Gastroesophageal sphincter (tissue), 4 donors: ENCODE measurements at places on chromosomes 12 and 14.

GRCh38 chr14:83975435-83975834 is 1554.5 kb upstream of the FLRT2 start:
- H3K4me3 ChIP-seq, result no peak overlapping the region
- no peak for ATAC-seq
- peak overlapping the region; percentile 2 for H3K27ac ChIP-seq
- H3K4me1 ChIP-seq, result peaks cover 30% of the 10 kb centered on the region

DNA sequence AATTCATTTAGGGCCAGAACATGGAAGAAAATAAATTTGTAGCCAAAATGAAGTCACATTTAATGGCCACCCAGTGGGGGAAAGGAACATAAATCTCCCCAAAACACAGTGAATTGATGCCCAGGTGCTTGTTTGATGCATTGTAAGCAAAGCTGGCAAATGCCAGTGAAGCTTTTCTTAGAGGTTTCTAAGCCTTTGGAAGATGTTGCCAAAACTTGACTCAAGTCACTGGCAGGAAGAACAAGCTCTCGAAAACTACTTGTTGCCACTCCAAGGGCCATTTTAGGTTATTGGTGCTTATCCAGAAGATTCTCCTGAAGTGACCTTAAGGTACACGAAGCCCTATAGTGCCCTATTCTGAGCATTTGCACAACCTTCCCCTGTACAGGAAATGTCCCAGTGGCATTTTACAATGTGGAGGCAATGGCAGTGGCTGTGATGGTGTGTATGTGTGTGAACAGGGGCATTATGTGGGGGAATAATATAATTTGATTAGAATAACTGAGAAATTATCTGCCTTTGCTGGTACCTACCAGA is 89.5 kb upstream of the NOVA1 start:
- H3K4me3 ChIP-seq, result no peak overlapping the region
- no peaks in the 10 kb centered on the region for H3K36me3 ChIP-seq
- H3K27me3 ChIP-seq, result no peaks in the 10 kb centered on the region
- no peak overlapping the region for H3K27ac ChIP-seq

- no peak overlapping the region for H3K27ac ChIP-seq
- H3K36me3 ChIP-seq, result no peaks in the 10 kb centered on the region
- no peaks in the 10 kb centered on the region for H3K27me3 ChIP-seq
- no peaks in the 10 kb centered on the region for H3K4me1 ChIP-seq
- no peak overlapping the region for H3K4me3 ChIP-seq
- ATAC-seq, result no peak
Observed at GRCh38 chr14:52244328-52244727, 23.2 kb upstream of the PTGDR start.

GRCh38 chr12:132886529-132887477 is 602 bp downstream of the CHFR start:
- peak overlapping the region; percentile 80 for H3K4me3 ChIP-seq
- peak overlapping the region; percentile 95 for H3K27ac ChIP-seq
- H3K4me1 ChIP-seq, result peaks cover 35% of the 10 kb centered on the region

GRCh38 chr14:51484485-51484884 is 167.2 kb upstream of the FRMD6 start:
- peaks cover 3% of the 10 kb centered on the region for H3K4me1 ChIP-seq
- no peaks in the 10 kb centered on the region for H3K27me3 ChIP-seq
- H3K36me3 ChIP-seq, result no peaks in the 10 kb centered on the region
- no peak overlapping the region for H3K27ac ChIP-seq

DNA sequence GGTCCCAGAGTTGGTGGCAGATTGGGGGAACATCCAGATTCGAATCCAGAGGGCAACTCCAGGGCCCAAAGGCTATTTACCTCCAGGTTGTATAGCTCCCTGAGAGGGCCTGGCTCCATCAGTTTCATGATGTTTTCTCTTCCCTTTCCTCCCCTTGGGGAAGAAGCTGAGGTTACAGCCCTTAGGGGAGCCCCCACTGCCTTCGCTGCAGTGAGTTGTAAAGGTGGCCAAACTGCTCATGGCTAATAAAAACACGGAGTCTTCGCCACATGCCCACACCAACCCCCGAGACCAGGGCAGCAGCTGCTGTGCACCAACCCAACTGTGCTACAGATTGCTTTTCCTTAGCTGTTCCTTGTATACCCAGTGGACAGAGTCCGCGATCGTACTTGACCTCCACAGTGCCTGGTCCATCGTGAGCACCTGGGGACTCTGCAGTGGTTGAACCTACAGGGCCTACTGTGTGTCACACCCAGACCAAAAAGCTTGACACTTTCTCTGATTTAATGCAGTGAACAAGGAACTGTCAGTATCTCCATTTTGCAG is 20.9 kb downstream of the GALNT16 start:
- ATAC-seq, result no peak
- H3K36me3 ChIP-seq, result no peaks in the 10 kb centered on the region
- H3K27me3 ChIP-seq, result no peaks in the 10 kb centered on the region
- no peaks in the 10 kb centered on the region for H3K4me1 ChIP-seq
- H3K4me3 ChIP-seq, result no peak overlapping the region

- no peak overlapping the region for H3K27ac ChIP-seq
- H3K27me3 ChIP-seq, result peaks cover 3% of the 10 kb centered on the region
- ATAC-seq, result no peak
- H3K4me3 ChIP-seq, result no peak overlapping the region
- no peaks in the 10 kb centered on the region for H3K4me1 ChIP-seq
Observed at GRCh38 chr14:86391085-86391484, 861.1 kb downstream of the FLRT2 start.

GRCh38 chr14:63642229-63642611 is 549 bp upstream of the WDR89 start:
- no peaks in the 10 kb centered on the region for H3K27me3 ChIP-seq
- no peaks in the 10 kb centered on the region for H3K4me1 ChIP-seq
- H3K36me3 ChIP-seq, result no peaks in the 10 kb centered on the region
- peak overlapping the region; percentile 53 for H3K4me3 ChIP-seq

DNA sequence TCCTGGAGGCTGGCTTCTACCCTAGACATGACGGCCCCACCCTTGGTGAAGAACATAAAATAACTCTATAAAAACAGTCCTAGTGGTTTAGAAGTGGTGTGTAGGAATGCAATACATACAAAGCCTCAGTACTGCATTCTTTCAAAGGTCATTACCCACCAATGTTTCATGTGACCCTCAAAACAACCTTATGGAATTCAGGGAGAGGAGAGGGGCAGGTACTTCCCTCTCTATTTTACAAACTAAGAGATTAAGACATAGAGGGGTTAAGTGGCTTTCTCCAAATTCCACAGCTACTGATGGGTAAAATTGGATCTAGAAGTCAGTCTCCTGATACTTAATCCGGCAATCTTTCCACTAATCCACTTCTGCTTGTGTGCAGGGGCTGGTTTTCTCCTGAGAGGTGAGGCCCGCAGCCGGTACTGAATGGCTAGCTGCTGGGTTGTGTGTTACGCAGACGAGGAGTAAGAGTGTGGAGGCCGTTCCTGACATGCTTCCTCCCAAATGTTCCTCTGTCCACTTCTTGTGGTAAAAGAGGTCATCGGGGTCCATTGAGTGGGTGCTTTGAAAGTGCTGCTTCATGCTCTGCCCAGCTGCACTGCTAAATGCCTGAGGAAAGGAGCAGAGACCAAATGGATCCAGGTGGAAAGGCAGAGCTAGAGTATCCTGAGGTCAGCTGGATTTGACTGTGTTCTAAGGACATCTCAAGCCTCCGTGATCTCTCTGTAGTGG is 16.2 kb downstream of the SLC7A8 start:
- no peaks in the 10 kb centered on the region for H3K27me3 ChIP-seq
- H3K4me3 ChIP-seq, result no peak overlapping the region
- no peak for ATAC-seq
- H3K4me1 ChIP-seq, result no peaks in the 10 kb centered on the region

DNA sequence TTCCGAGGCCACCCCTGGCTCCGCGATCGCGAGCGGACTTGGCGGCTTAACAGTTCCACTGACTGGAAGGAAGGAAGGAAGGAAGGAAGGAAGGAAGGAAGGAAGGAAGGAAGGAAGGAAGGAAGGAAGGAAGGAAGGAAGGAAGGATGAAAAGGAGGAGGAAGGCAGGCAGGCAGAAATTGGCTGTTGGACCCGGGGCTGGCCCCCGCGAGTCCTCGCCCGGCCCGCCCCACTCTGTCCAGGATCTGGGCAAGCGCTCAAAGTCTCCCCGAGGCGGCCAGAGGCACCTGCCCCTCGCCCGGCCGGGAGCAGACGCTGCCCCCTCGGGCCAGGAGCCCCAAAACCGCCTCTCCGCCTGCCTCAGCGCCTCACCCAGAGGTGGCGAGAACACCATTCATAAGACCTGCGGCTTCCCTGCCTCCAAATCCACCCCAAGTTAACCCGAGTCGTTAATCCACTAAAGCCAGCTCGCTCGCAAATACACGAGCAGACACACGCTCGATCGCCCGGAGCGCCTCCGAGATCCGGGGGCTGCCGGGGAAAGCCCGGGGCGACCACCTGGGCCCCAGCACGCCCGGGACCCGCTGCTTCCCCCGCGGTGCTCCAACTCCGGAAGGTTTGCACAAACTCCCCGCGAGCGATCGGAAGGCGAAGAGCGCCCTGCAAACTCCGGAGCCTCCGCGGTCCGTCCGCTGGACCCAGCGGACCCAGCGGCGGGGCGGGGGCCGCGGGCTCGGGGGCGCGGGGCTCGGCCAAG is 844 bp downstream of the DPF3 start:
- H3K27ac ChIP-seq, result peak overlapping the region; percentile 79
- peaks cover 44% of the 10 kb centered on the region for H3K27me3 ChIP-seq

GRCh38 chr14:90675399-90675798 is 140.8 kb downstream of the TTC7B start:
- no peaks in the 10 kb centered on the region for H3K36me3 ChIP-seq
- H3K27me3 ChIP-seq, result no peaks in the 10 kb centered on the region
- peaks cover 11% of the 10 kb centered on the region for H3K4me1 ChIP-seq
- ATAC-seq, result peak; percentile 58

DNA sequence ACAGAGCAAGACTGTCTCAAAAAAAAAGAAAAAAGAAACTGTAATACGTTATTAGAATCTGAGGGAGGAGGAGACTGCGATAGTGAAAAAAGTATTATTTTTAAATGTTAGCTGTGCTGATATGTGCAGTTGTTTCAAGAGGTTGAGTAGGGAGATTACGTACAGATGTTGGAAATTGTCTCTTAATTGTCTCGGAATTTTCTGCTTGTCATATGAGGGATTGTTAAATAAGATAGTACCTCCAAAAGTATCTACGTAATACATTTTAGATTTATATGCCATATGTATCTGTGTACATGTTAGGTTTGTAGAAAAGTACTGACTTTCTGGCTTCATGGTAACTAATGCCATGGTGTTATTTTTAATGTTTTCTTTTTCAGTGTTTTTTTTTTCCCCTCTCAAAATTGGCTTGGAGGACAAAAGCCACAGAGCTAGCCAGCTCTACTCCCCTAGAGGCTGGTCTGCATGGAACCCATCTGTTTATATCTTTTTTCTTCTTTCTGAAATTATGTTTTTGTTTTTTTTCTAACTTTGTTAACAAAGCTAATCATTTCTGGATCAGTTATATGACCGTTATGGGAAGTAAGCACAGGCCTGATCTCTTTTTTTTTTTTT is 3.4 kb downstream of the RIMKLB start:
- H3K27me3 ChIP-seq, result no peaks in the 10 kb centered on the region
- H3K4me3 ChIP-seq, result no peak overlapping the region
- ATAC-seq, result no peak
- no peaks in the 10 kb centered on the region for H3K36me3 ChIP-seq

- H3K4me1 ChIP-seq, result peaks cover 27% of the 10 kb centered on the region
- no peak for ATAC-seq
- H3K27ac ChIP-seq, result no peak overlapping the region
- H3K4me3 ChIP-seq, result no peak overlapping the region
- peaks cover 99% of the 10 kb centered on the region for H3K36me3 ChIP-seq
Observed at GRCh38 chr12:103810111-103810510, 30.9 kb downstream of the NT5DC3 start.

GRCh38 chr12:125038976-125039625 is 26.1 kb upstream of the AACS start:
- no peaks in the 10 kb centered on the region for H3K4me1 ChIP-seq
- no peaks in the 10 kb centered on the region for H3K27me3 ChIP-seq
- no peak overlapping the region for H3K27ac ChIP-seq
- no peak overlapping the region for H3K4me3 ChIP-seq

- no peak for ATAC-seq
- peaks cover 28% of the 10 kb centered on the region for H3K4me1 ChIP-seq
- no peaks in the 10 kb centered on the region for H3K27me3 ChIP-seq
- H3K27ac ChIP-seq, result no peak overlapping the region
Observed at GRCh38 chr12:46364777-46365580, 7.6 kb downstream of the SLC38A2 start.

DNA sequence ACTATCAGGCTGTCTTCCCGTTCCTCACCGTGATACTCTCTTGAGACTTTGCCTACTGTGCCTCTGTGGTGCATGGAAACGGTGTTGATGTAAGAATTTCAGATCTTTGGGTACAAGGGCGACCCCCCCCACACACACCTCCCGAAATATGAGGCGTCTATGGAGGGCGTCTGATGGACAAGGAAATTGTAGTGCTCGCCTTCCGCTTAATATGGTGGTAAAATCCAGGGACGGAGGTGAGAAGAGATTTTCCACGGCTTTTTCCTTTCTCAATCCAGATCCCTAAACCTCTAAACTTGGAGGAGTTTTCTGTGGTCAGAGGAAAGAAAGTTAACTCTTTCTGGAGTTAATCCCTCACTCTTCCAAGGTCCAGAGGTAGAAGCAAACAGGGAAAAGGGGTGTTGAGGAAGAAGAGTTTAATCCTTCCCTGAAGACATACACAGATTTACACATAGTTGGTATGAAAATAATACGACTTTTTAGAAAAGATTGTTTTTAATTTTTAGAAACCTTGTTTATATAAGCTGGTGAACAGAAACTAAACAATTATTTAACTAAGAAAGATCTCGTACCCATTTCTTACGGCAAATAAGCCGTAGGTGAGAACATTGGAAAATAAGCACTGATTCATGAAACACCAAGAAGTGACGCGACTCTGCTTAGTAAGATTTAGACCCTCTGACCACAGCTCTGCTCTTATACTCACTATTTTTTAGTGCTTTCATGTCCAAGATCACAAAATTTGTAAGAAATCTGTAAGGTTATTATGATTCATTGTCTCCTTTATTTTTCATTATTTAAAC is 23.1 kb upstream of the RNASE12 start:
- H3K27me3 ChIP-seq, result no peaks in the 10 kb centered on the region
- ATAC-seq, result no peak
- peak overlapping the region; percentile 81 for H3K27ac ChIP-seq
- peak overlapping the region; percentile 73 for H3K4me3 ChIP-seq
- H3K4me1 ChIP-seq, result peaks cover 44% of the 10 kb centered on the region
- no peaks in the 10 kb centered on the region for H3K36me3 ChIP-seq

GRCh38 chr14:80926397-80927082 is 15.0 kb downstream of the CEP128 start:
- no peaks in the 10 kb centered on the region for H3K4me1 ChIP-seq
- ATAC-seq, result no peak
- no peak overlapping the region for H3K27ac ChIP-seq
- H3K27me3 ChIP-seq, result no peaks in the 10 kb centered on the region
- H3K4me3 ChIP-seq, result no peak overlapping the region
